Right renal pelvis (tissue), 4 donors: ENCODE measurements at places on chromosomes 6 and 20.

DNA sequence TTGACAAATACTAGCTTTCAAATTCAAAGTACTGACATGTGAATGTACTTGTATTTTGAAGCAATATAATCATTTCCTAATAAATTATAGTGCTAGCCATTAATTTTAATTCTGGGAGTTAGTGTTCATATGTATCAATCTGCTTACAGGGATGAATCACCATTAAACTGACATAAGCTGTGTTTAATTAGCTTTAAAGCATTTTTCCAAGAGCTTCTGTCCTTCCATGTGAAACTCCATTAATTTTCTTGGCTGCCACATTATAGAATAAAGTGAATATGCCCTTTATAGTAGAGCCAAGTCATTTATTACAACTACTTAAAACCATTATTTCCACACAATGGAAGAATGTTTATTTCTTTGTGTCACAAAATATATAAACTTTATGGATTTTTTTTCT, 150.8 kb downstream of the COL21A1 start:
- peak; percentile 25 for DNase-seq

GRCh38 chr6:147434516-147434915, 74.0 kb upstream of the SAMD5 start:
- no peak for DNase-seq

DNA sequence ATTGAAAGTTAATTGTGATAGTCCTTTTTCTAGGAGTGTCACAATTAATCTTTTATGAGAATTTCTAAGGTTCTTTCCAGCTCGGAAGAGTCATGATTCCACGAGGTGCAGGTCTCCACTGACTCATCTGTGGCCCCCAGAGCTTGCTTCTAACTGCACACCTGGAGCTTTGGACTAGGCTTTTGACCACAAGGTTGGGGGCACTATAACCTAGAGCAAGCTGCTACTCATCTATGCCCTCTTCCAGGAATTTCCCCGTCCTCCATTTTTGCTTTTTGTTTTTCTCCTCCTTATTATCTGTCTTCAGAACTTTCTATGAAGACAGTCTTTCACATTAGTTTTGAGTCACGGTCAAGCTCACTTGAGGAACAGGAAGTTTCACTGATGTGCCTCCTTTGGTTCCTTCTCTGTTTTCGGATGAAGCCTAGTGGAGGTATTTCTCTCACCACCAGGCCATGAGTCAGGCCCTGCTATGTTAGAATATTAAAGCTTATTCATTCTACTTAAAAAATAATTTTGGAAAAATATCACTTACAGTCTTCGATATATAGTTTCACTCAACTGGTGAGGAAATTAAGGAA, 119.2 kb upstream of the INSM1 start:
- no peak for DNase-seq

GRCh38 chr6:73523434-73524123, 2.7 kb upstream of the EEF1A1 start:
- DNase-seq: peak; percentile 65

GRCh38 chr6:133705066-133705465, 183.8 kb upstream of the TCF21 start:
- no peak for DNase-seq

GRCh38 chr6:159169193-159169555, at the start of gene FNDC1:
Gene FNDC1 (plus strand): TSS chr6:159169400. CDS start chr6:159169597, 197 bp downstream.
- DNase-seq: no peak

DNA sequence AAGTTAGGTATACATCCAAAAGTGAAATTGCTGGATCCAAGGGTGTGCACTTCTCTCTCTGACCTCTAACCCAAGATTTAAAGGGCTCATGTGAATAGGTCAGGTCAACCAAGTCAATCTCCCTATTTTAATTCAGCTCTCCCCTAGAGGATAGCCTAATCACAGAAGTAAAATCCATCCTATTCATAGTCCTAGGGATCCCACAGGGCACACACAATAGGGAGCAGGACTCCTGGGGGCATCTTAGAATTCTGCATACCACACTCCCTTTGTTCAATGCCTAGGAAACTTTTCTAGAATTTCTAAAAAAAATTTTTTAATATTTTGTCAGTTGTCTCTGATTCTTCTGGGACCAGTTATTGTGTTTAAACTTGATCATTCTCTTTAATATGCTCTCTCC, 35.1 kb downstream of the CST9L start:
- no peak for DNase-seq

DNA sequence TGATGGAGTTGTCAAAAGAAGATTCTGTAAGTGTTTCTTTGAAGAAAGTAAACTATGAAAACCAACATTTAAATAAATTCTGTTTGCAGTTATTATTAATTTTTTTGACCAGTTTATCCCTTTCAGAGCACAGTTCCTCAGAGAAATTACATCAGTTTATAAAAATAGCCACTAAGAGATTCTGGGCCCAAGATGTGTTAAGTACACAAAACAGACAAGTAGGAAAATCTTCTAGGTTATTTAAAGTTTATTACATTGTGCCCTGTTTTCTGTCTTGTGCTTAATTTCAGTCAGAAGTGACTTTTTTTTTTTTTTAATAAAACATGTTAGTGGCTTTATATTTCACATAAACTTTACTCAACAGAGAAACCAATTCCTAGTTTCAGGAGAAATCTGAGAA, 72.3 kb downstream of the ECT2L start:
- no peak for DNase-seq

DNA sequence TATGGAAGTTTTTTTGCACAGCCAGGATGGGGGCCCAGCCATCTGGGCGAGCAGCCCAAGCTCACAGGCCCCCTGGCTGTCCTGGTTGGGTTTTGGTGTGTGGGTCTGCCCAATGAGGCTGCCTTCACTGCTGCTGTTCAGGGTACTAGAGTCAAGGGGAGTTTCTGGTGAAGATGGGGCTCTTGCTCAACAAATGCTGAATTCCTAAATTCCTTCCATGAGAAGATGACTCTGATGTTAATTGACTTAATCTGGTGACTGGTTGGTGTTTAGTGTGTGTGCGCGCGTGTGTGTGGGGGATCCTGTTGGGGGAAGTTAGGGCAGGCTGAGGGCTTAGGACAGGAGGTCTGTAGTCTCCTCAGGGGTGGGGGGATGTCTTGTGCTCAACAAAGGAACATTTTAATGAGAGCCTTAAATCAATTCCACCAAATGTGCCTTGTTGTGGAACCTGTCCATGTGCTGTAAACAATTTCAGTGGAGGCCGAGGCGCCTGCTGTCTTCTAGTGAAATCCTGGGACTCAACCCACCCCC, 1.9 kb downstream of the PTK7 start:
- DNase-seq: no peak

- no peak for DNase-seq
Measured at GRCh38 chr6:6790891-6791290, 202.4 kb downstream of the LY86 start.

GRCh38 chr6:159042003-159042825, 2.6 kb downstream of the TAGAP start:
- peak; percentile 62 for DNase-seq

DNA sequence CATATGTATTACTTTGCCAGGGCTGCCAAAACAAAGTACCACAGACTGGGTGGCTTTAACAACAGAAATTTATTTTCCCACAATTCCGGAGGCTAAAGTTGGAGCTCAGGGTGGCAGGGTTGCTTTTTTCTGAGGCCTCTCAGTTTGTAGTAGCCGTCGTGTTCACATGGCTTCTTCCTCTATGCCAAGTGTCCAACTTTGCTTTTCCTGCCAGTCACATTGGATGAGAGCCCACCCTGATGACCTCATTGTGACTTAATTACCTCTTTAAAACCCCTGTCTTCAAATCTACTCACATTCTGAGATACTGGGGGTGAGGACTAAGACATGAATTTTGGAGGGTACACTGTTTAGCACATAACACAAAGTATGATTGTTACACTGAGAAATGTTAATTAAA, 9.9 kb upstream of the ECT2L start:
- no peak for DNase-seq

DNA sequence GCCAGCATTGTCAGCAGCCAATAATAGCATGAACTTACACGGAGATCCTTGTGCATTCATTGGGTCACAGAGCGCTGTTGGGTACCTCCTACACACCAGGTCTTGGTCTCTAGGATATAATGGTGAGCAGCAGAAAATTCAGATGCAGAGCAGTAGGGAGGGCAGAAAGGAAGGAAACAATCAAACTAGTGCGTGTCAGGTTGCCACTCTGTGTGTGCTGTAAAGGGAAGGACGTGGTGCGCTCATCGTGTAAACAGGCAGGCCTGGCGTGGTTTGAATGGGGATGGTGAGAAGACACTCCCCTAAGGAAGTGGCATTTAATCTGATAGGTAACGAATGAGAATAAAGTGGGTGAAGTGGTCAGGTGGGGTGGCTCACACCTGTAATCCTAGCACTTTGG, 336.4 kb downstream of the CDH26 start:
- DNase-seq: no peak

- no peak for DNase-seq
Measured at GRCh38 chr6:148502083-148502772, 159.6 kb downstream of the SASH1 start.

- DNase-seq: no peak
Measured at GRCh38 chr20:33188421-33188820, 20.5 kb downstream of the BPIFA2 start.

- DNase-seq: no peak
Measured at GRCh38 chr6:307065-307814, 15.0 kb downstream of the DUSP22 start.
